SJCRH30 (cell line): ENCODE measurements at places on chromosomes 6 and 20.
A peak's percentile ranks its signal among the peaks of the same experiment; 100 is the strongest.

GRCh38 chr6:43950051-43950605 lies 177.1 kb downstream of the MRPL14 start:
- DNase-seq = no peak

DNA sequence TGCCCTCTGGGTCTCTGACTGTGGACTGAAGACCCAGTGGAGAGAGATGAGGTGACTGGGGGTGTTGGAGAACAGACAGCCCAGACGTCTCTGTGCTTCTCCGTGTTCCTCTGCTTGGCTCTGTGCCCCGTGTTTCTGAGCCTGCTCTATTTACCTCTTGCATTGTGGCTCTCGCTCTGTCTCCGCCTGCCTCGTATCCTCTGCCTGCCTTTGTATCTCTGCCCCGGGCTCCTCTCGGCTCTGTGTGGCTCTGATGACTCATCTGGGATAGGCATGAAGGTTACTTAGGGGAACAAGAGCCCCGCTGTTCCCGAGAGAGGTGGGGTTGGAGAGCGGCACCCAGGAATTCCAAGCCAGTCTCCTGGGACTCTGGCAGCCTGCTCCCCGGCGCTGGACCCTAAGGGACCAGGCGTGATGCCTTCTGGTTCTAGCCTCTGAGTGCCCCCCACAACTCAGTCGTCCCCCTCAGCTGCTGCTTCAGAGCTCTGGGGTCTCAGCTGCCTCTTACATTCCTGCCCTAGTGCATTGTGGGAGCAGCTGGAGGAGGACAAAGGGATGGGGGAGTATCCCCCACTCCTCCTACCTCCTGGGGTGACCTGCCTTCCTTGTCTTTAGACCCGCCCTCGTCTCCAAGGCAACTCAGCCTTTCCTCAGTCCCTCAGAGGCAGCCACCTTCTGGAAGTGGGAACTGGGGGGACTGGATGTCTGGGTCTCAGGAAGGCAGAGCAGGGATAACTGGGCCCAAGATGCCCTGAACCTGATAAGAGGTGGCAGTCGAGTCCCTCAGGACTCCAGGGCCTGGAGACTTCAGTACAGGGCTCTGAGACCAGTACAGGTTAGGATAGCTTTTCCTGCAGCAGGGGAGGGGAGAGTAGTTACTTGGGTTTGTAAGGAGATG lies 1.9 kb downstream of the DDR1 start:
- DNase-seq = peak; percentile 92

GRCh38 chr6:166408936-166409755 lies 26.4 kb upstream of the MPC1 start:
- no peak for DNase-seq

- DNase-seq = no peak
These were observed 812 bp upstream of the SMIM13 start for GRCh38 chr6:11092668-11093375.
